ENCODE measurements at places on chromosomes 6 and 20.

DNA sequence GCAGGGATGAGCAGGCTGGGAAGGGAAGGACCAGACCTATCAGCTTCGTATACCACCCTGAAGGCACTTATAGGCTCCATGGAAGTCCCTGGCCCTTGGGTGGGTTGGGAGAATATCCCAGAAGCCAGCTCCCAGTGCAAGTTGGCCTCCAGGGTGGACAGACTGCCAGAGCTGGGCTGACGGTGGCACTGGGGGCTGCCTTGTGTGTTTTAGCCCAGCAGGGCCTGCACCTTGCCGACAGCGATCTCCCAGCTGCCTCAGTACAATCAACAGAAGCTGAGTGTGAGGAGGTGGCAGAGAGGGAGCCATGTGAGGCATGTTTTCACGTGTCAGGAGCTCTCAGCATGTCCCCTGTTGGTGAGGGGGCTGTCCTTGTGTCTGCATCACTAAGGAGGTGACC is 159.5 kb downstream of the VEGFA start:
- no peak for DNase-seq

DNA sequence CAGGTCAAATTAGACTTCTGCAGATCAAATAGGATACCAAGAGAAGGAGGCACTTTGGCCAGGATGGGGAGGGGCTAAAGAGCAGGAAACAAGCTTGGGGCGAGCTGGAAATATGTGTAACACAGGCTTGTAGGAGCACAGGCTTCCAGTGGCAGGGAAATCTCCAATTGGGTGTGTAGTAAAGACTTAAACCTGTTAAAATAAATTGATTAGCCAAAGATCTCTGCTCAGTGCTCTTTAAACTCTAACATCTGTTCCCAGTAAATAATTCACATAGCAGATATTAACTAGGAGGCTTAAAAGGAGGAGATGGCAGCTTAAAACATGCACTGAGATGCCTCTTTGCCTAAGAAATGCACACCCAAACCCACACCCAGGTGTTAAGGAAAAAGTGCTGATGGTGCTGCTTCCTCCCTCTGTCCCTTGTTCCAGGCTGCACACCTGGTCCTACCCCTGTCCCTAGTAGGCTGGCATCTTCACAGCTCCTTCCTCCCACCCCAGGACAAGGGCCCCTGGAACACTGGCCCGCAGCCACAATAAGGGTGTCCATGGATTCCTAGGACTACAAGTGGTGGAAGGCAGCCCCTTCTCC is 93.5 kb upstream of the MLN start:
- DNase-seq = no peak

DNA sequence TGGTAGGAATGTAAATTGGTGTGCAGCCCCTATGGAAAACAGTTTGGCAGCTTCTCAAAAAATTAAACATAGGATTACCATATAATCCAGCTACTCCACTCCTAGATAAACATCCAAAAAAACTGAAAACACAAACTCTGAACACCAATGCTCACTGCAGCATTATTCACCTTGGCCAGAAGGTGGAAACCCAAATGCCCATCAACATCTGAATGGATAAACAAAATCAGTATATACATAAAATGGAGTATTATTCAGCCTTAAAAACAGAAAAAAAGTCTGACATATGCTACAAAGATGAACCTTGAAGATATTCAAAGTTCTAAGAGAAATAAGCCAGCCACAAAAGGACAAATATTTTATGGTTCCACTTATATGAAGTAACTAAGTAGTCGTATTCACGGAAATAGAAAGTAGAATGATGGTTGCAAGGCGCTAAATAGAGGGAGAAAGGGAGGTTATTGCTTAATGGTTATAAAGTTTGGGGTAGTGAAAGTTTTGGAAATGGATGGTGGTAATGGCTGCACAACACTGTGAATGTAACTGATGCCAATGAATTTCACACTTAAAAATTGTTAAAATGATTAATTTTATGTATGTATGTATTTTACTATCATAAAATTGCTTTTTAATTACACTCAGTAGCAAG is 4.0 kb downstream of the PHF10 start:
- DNase-seq = no peak

GRCh38 chr6:106461084-106461483 is 100.6 kb downstream of the CRYBG1 start:
- DNase-seq = no peak

- DNase-seq = no peak
These were observed 61.1 kb downstream of the CCN2 start for GRCh38 chr6:131890091-131890490.

GRCh38 chr6:148440877-148441453 is 98.3 kb downstream of the SASH1 start:
- DNase-seq = peak; percentile 84

GRCh38 chr20:1060985-1061384 is 57.4 kb upstream of the PSMF1 start:
- no peak for DNase-seq

- DNase-seq = no peak
These were observed 11.0 kb upstream of the FILIP1 start for GRCh38 chr6:75504465-75505222.

GRCh38 chr6:26215585-26216358 is 128.5 kb downstream of the HFE start:
- DNase-seq = peak; percentile 56

DNA sequence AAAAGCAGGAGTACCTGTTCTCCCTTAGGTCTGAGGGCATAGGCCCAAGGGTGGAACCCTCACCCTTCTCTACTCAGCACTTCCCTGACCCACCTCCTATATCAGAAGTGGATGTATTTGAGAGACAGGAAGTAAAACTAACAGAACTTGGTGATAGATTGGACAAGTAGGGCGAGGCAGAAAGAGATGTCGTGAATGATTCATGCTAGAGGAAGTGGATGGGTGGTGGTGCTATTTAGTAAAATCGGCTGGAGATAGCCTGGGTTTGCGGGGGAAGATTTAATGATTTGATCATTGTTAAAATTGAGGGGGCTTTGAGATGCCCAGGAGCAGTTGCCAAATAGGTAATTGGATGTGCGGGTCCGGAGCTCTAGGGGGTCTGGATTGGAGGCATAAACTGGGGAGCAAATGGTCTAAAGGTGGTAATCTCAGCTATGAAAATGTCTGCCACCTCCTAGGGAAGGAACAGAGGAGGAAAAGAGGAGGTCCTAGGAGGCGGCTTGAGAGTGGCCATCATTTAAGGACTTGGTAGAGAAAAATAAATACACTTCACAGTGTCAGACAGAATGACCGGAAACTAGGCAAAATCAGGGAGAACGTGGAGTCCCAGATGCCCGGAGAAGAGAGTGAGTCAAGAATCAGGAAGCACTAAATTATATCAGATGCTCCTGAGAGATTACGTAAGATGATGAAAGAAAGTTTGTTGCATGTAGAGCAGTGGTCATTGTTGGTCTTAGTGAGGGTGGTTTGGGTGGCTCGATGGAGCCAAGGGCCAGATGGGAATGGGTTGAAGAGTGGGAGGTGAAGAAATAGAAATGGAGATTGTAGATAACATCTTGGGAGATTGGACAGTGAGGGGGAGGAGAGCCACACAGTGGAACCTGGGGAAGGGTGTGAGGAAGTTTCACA is 142.0 kb downstream of the CEP57L1 start:
- DNase-seq = no peak

- no peak for DNase-seq
These were observed 514.9 kb downstream of the CDKAL1 start for GRCh38 chr6:21049148-21049547.

DNA sequence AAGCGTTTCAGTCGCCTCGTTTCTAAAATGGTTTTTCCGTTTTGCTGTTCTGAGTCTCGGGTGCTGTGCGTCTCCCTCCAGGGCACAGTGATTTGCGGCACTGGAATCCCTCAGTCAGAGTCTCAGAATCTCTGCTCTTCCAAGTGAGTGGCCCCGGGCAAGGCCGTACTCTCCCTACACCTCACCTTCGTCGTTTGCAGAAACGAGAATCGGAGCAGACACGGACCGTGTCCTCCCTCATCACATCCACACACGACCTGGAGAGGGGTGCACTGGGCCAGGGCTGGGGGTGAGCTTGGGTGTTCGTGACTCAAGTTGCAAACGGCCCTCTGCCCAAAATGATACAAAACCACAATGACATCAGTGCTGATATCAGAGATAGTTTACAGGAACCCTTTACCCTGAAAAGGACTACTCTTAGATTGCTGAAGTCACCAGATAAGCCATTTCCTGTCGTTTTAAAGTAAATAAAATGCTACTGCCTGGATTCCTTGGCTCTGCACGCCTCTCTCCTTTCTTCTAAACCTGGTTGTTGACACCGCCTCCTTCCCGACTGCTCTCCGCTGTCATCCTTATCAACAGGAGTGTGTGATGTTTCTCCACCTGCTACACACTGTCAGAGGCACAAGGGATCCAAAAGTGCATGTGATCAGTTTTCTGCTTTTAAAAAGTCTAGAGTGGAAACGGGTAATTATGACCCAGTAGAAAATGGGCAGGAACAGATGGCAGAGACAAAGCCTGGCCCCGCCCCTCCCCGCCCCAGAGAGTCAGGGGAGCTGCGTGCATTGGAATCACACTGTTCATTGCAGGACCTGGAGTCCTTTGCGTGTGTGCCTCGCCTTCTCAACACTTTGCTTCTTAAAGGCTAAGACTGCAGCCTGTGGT is 38.4 kb downstream of the KIF25 start:
- DNase-seq = no peak

DNA sequence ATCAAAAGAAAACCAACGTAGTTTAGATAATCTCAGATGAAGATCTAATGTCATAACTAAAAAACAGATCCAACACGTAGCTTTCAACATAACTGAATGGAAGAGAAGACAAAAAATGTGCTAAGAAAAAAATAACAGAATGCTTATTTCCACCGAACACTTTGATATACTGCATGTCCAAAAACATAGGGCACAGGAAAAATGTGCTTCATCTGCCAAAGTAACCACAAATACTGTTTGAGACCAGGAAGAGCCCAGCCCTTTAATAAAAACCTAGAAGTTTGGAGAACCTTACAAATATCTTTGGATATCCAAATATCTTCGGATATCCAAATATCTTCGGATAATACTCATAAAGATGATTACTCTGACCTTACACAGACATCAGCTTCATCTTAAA is 19.8 kb downstream of the LAMA4 start:
- no peak for DNase-seq

DNA sequence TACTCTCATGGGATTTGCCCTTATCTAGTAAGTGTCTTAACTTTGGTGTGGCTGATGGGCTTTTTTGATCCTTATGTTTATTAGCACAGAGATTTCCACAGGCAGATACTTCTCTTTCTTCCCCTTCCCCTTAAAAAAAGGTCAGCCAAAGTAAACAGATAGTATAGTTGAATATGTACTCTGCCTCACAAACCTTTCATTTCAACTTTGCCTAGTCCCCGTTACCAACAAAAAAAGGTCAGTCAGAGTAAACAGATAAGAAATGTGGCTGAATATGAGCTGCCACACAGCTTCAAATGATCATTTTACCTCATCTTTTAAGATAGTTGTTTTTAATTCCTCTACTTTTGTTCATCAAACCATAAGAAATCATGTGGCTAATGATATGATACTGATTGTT is 34.1 kb upstream of the SLC35D3 start:
- no peak for DNase-seq

DNA sequence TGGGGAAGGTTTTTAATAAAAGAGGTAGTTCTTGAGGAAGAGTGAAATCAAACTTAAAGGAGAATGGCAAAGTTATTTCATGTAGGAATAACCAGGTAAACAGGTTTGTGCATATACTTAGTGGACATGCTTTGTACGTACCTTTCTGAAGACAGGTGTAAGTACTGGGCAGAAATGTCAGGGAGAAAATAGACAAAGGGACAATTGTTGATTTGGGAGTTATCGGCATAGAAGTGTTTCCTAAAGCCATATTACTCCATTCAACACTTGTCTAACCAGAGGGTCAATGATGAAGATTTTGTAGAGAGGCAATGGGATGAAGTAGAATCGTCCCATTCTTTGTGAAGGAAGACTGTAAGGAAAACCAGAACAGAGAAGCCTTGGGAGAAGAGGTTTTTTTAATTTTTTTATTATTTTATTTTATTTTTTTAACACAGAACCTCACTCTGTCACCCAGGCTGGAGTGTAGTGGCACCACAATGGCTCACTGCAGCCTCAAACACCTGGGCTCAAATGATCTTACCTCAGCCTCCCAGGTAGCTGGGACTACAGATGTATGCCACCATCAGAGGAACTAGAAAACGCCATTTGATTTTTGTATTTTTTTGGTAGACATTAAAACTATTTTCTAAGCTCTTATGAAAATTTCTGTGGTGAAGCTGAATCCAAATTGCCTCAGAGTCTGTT is 18.0 kb downstream of the SMAP1 start:
- DNase-seq = no peak

GRCh38 chr20:21358737-21359136 is 38.6 kb downstream of the NKX2-4 start:
- no peak for DNase-seq

DNA sequence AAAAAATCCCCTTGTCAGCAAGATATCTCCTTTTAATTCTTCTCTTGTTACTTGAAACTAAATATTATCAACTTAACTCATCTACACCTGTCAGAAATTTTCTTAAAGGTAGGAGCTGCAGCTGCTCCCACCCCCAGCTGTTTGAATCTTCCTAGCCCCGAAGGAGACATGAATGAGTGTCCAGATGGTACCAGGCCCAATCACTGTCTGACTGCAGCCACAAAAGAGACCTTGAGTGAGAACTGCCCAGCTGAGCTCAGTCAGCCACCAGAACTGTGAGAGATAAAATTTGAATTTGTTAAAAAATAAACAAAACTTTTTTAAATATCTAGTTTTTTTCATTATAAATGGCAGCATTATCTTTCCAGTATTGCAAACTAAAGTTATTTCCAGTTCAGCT is 84.7 kb downstream of the PRSS35 start:
- no peak for DNase-seq

- no peak for DNase-seq
These were observed 61.8 kb upstream of the ADGRF1 start for GRCh38 chr6:47103931-47104330.

DNA sequence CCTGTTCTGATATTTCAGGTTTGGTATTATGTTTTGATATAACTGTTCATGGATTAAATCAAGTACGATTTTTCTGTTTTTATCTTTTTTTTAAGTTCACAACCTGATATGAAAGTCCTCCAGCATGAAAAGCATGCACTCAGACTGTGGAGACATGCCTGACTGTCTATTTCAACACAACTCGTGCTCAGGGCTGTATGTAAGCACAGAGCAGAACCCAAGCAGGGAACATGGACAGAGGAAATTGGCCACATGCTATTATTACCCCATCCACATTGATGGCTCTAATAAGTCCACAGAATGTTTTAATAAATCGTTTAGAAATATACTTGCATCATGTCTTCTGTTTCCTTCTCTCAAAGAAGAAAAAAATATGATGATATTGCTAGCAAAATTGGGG is 730.4 kb downstream of the C6orf118 start:
- no peak for DNase-seq

DNA sequence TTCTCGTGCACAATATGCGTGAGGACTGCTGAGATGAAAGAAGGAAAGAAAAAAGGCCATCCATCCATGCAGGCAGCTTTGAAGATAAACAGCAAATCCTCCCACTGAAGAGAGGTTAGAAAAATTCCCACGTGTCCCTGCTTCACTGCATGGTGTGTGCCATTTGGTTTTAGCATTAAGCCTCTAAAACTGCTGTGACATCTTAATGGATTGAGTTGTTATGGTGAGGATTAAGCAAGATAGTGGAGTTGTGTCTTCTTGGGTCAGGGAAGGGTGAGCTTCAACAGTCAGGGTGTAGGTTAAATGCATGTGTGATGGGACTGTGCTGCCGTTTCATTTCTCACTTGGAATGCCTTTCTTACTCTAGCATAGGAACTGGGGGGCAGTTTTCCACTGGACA is 50.5 kb downstream of the ZNF831 start:
- no peak for DNase-seq

Measured in right hindlimb (tissue), 1 donor.